ENCODE measurements at places on chromosomes 7 and 10.

DNA sequence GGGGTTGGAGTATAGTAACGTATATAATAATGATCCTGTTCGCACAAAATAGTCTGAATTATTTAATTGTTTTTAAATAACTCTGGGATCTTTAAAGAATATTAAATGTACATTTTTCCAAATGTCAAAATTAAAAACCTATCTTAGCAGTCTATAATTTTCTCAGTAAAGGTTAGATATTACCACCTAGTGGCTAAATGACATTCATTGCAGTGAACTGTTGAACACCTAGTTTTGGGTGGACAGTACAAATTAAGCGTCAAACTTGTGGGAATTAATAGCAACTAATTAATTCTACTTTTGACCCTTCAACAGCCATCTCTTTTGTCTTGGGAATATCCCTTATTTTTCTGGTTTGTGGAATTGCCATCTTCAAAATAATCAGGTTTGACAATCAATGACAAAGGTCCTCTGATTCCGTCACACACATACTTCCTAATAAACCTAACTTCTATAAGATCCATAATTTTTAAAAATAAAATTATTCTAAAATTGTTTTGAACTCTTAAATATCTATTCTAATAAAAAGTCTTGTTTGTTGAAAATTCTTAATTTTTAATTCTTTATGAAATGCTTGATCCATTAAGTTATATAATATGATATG, 165.7 kb downstream of the SEMA3D start:
- no peak for DNase-seq

- no peak for DNase-seq
Observed at GRCh38 chr10:108358912-108359311, 1194.4 kb upstream of the SORCS1 start.

- no peak for DNase-seq
Observed at GRCh38 chr10:49161411-49161997, 26.7 kb downstream of the TMEM273 start.

- DNase-seq, result no peak
Observed at GRCh38 chr10:111821871-111822270, 361.7 kb downstream of the GPAM start.

DNA sequence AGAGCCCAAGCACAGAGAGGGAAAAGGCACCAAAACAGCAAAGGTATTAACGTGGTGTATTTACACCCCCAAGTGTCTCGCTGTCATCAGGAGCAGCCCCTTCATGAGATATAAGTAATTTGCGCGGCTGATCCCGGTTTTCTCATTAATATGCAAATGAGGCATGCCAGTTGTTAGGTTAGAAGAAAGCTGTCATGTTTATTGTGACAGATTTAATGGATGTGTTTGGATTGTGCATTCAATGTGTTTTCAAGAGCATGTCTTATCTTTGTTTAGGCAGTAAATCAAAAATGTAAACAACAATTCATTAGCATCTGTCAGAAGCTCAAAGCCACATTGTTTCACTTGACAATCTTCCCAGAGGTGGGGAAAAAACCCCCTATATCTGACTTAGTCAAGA, 56.5 kb upstream of the CTBP2 start:
- DNase-seq, result no peak

DNA sequence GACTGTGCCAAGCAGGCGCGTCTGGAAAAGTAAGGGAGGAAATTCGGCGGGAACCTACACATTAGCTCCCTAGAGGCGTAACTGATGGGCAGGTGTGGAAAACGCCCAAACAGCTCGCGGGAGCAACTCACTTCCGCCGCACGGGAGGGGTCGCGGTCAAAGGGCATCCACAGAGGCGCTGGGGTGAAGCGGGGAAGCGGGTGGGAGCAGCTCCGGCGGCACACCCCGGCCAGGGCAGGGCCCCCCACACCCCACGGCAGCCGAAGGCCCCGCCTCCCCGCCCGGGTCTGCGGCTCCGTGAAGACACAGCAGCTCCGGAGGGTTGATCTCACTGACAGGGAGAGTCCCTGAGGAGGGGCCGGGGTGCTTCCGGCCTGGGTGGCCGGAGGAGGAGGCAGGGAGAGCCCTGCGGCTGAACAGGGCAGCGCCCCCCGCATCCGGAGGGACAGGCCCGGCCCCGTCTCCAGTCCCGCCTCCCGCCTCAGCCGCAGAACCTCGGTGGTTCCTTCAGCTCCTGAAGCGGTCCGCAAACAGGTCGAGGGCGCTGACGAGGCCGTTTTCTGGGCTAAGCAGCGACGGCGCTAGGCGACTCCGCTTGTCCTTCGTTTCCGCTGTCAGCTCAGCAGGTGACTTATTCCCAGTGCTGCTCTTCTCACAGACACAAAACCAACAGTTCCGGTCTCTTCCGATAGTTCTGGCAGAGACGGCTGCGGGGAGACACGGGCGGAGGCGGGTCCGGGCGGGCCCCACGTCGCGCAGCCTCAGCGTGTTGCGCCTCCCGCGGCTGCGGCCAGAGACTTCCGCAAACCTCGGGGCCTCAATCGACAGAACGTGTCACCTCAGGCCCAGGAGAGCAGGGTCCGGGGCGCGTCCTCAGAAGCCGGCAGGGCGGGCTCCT, 276.1 kb downstream of the DNAJB6 start:
- DNase-seq, result no peak

DNA sequence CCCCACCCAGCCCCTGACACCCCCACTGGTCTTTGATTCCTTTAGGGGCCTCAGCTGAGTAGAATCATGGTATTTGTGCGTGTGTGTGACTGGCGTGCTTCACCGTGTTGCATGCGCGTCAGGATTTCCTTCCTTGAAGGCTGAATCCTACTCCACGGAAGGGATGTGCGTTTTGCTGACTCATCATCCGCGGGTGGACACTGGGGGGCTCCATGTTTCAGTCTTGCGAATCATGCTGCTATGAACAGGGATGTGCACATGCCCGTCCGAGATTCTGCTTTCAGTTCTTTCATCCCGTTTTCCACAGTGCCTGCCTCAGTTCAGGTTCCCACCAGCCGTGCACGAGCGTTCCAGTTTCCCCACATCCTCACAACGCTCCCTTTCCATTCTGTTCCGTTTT, 20.9 kb upstream of the JAKMIP3 start:
- DNase-seq, result no peak

- no peak for DNase-seq
Observed at GRCh38 chr10:11068861-11069633, 51.4 kb downstream of the CELF2 start.

GRCh38 chr7:143043391-143043790, 8.8 kb upstream of the OR6V1 start:
- no peak for DNase-seq

- no peak for DNase-seq
Observed at GRCh38 chr10:79103129-79103528, 34.4 kb downstream of the ZMIZ1 start.

GRCh38 chr10:21749788-21750187, 215.8 kb downstream of the MLLT10 start:
- no peak for DNase-seq

DNA sequence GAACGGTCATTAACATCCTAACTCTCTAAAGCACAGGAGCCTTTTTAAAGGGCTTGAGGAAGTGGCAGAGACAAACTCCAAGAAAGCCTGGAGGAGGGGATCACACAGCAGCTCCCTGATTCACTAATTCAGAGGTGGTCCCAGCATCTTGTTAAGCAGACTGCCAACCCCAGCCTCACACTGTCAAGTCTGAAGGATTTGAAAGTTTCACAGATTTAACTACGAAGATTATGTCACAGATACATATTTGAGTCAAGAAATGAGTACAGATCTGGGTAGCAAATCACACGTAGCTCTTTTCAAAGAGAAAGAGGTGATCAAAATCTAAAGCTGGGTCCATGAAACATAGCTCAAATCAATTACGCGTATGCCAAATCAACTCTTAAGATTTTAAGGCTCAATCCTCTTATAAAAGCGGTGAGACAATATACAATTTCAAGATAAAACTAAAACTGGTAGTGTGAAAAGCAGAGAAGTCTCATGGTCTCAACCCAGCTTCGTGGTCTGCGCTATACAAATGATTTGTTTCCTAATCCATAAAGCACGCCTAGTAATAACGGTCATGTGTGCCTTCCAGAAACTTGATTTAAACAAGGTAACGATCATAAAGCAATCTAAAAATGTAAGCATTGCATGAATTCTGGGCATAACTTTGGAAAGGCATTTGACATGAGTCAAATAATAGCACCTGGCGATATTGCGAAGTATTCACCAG, 229.9 kb upstream of the MKLN1 start:
- no peak for DNase-seq

- no peak for DNase-seq
Observed at GRCh38 chr10:21369697-21370096, 155.8 kb downstream of the SKIDA1 start.

GRCh38 chr7:28872226-28872625, 85.9 kb downstream of the TRIL start:
- no peak for DNase-seq

- no peak for DNase-seq
Observed at GRCh38 chr10:33858326-33858725, 523.9 kb upstream of the NRP1 start.

- DNase-seq, result no peak
Observed at GRCh38 chr7:46290374-46291049, 369.4 kb upstream of the IGFBP3 start.

DNA sequence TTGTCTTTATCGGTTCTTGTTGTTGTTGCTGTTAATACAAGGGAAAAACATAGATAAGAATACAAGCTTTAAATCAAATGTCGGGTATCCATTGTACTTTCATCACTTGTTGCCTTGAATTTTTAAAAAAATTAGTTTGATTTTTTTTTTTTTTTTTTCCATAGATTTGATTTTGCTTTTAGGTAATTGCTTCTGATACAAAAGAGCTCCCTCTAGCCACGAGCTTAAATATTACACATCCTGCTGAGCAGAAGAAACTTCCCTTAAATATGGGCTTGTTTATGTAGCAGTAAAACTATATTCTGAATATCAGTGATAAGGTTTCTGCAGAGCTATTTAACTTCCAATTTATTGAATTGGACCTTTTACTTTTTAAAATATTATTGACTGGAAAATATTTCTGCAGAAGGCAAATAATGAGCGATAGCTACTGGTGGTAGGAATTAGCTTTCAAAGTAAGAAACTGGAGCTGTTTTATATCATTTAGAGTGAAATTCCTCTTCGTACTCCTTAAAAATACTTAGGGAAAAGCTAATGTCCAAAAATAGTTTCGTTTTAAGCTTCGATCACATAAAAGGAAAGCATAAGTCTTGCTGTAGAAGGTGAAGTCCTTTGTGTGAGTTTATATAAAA, 216.9 kb downstream of the POLR1F start:
- DNase-seq, result no peak

GRCh38 chr10:38025283-38025682, 14.8 kb downstream of the ZNF33A start:
- DNase-seq, result no peak

Measured in NCI-H1417 treated with DMSO at 0.1 percent for 48 hours (cell line).